ENCODE measurements at places on chromosomes 6 and 20.

DNA sequence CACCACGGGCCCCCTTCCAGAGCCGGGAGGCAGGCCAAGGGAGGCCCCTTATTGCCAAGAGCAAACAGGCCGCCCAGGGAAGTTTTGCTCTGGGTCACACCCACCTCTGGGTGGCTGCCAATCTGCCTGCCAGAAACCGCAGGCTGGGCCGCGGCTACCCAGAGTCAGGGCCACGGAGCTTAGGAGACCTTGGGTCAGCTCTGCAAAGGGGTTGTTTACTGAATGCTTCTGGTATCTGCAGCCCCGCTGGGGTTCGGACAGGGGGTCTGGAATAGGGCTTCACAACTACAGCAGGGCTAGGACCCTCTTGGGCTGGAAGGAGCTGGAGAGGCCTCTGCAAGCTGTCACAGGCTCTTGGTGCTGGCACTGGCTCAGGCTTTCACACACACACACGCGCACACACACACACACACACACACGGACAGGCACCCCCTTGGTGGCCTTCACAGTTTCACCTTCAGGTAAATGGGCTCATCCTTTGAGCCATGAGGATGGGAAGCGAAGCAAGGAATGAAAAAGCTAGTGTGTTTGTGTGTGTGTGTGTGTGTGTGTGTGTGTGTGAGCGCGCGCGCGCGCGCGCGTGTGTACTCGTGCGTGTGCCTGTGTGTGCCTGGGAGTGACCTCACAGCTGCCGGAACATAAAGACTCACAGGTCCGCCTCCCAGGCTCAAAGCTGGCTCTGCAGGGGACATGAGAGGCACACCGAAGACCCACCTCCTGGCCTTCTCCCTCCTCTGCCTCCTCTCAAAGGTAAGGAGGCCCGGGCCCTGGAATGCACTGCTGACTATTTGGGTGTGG lies at the start of gene CCN5:
Gene CCN5, plus strand, starts transcription at position 669 of the 798 bp plus-strand sequence. Its CDS starts 22 bp downstream, at position 691.
- DNase-seq: no peak

DNA sequence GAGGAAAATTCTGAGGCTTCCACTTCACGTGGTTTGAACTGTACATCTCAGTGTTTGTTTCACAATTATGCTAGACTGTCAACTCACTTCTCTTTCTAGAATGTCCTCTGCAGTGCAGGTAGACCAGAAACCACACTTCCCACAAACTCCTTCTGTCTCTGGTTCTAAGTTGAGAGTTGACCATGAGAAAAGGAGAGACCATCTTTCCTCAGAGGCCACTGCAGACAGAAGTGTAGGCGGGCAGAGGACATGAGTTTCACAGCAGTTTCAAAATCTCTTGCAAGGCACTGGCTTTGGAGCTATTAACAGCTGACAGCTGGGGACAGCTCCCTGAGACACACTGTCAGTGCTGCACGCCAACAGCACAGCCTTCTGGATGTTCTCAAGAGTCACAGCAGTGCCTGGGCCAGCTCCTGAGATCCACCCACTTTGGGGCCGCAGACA lies 55.4 kb upstream of the MOXD1 start:
- DNase-seq: no peak

GRCh38 chr6:166907373-166907841 lies 48.9 kb downstream of the RNASET2 start:
- DNase-seq: no peak

DNA sequence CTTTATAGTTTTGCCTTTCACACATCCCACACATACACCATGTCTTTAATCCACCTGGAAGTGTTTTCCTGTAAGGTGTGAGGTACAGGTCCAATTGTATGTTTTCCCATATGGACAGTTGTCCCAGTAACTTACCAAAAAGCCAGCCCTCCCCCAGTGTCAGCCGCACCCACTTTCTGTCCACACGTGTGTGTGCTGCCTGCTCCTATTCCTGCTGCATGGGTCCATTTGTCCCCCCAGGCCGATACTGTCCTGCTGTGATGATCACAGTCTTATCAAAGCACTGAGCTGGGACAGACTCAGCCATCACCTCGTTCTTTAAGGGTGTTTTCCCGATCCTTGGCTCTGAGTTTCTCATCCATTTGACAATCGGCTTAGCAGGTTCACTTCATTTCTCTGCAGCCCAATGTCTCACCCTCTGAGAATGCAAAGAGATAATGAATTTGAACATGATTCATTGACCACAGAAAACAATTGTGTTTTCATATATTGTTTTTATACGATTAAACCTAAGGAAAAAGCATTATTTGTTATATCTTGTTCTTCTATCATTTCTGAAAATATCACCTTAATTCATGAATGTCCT lies 9.6 kb downstream of the VSX1 start:
- DNase-seq: no peak

DNA sequence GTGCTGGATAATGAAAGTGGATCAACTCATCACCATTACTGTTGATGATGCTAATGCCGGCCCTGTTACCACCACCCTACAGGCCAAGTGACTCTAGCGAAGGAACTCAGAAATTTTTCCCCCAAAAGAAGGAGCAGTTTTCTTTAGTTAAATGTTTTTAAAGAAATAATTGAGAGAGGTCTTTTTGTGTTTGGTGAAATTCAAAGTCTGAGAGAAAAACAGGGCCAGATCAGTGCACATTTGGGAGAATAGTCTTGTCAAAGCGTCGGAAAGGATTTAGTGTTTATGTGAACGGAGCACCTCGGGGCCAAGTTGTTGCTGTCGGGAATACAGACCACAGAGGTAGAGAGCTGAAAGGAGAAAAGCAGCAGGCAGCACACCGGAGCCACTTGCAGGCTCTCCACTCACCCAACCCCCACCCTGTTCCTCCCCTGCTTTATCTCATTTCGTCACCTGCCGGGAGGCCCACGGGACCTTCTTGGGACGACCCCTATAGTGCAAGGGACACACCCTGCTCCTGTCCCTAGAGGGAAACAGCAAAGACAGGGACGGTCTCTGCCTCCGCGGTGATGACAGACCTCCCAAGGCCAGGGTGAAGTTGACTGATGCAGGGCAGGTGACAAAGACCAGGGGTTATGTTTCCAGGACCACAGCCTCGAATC lies 6.8 kb downstream of the TFAP2B start:
- DNase-seq: no peak

DNA sequence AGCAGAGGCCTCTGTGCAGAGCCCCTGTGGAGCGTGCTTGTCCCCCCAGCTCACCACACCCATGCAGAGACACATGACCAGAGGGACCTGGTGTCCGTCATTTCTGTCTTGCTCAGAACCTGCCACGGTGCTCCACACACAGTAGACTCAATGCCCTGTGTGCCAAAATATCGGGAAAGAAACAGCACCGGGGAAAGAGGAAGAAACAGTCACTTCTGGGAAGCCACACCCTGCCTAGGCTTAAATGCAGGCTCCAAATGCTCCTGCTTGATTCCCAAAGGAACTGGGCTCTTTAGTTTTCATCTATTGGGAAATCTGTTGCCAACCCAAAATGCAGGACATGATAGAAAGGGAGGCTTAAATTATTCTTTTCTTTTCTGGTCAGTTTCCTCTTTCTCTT lies 503.9 kb downstream of the CD83 start:
- DNase-seq: no peak

DNA sequence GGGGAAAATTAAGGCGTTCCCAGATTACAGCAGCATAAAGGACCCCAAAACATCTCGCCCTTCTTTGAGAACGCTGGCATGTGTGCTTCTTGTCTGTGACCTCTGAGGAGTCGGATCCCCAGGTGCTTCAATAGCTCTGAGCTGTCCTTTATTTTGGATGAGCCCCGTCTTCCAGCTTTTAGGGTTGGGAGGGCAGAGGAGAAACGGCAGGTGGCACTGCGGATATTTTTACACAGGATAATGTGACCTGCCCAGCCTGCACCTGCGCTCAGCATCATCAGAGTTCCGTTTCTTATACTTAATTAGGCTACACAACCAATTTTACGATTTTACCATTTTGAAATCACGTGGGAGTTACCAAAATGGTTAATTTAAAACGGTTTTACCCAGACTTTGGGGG lies 147.7 kb upstream of the RPS6KA2 start:
- no peak for DNase-seq

DNA sequence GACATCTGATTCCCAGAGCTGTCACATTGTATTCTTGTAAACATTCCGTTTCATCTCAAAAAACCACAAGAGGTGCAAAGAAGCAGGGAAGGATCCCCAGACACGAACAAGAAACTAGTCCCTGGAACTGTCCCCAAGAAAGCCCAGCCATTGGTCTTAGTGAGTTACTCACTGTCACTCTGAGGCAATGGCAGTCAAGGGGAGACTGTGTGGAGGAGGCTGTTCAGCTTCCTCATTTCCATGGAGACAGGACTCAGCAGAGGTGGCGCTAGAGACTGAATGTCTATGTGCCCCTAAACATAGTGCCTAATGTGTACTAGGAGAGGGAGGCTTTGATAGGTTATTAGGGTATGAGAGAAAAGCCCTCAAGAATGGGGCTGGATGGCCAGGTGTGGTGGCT lies 11.1 kb downstream of the ULBP1 start:
- no peak for DNase-seq

GRCh38 chr6:107604549-107604948 lies 114.6 kb downstream of the SOBP start:
- no peak for DNase-seq

- DNase-seq: no peak
These were observed 6.6 kb upstream of the NT5DC1 start for GRCh38 chr6:116094041-116094440.

DNA sequence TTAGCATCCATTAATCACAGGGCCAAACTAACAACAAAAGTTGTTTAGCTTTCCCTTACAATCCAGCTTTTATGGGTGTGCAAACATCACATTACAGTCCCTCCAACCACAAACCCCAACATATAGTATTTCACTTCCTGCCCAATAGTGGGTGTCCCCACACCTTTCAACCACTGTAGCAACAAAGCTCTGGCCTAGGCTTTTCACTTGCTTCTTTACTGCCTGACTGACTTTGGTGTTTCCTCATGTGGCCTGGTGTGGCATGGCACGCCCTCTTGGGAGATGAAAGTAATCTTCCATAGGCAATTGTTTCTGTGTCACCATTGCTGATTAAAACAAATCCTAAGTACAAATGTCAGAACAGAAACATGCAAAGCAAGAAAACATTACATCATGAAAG lies 46.3 kb downstream of the MCM8 start:
- no peak for DNase-seq

GRCh38 chr6:2900221-2900807 lies 2.8 kb downstream of the SERPINB9 start:
- no peak for DNase-seq

- no peak for DNase-seq
These were observed 423.6 kb downstream of the HAO1 start for GRCh38 chr20:7516621-7517111.

DNA sequence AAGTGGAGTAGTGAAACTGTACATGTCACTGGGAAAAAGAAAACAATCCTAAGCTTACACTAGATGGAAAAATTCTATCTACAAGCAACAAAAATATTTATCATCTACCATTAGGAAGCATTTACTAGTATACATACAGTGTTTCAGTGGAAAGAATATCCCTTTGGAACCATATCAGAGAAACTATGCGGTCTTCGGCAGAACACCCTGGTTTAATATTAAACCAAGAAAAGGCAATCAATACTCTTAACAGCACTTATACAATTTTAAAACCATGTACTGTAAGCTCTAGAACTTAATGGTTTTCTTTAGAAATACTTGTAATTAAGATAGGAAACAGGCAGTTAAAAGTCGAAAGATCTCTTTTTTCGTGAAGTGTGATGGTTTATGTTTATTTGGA lies 32.3 kb downstream of the GCLC start:
- DNase-seq: no peak

DNA sequence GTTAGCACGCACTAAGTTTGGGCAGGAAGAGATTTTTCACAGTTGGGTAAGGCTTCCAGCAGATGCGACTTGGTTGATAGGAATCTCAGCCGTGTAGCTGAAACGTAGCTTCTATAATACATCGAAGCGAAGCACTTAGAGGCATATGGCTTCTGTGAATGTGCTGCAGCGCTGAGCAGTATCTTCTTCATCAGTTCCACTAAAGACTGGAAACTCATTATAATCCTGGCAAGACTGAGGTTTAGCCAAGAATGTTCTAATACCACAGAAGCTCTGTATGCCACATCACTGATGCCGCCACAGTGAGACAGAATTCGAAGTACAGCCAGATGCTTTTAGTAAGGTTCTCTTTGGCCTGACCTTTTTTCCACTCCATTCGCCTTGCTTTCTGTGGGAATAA lies 680.2 kb upstream of the AGPAT4 start:
- no peak for DNase-seq

DNA sequence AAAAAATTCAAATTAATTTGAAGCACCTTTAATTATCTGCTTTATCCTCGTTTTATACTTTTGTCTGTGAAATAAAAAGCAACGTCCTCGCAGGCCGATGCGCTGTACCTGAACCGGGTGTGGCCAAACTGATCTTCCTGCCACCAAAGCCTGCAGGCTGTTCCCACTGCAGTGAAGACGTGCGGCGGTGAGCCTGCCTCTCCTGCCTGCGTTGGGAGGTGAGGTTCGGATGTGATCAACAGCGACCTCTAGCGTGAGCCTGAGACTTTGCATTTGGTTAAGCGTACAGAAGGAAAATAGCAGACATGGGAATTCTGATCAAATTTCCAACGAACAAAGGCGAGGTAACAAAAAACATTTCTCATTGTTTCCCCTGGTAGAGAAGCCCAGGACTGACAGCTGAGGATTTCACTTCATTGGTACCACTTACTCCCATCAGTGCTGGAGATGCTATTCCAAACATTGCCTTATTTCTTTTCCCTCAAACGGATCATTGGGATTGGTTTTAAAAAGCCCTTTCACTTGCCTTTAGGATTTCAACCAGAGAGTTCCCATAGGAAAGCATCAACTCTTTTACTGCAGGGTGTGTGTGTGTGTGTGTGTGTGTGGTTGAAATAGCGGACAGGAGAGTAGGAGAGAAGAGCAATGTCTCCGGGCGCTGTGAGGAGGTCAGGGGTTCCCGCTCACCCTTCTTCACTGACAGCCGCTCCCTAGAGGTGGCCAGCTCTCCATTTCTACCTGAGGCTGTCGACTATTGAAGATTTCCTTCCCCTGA lies 56.6 kb upstream of the CCN6 start:
- peak; percentile 88 for DNase-seq

- no peak for DNase-seq
These were observed 25.9 kb downstream of the ELOVL2 start for GRCh38 chr6:11018225-11018624.

- no peak for DNase-seq
These were observed 7.2 kb upstream of the NNAT start for GRCh38 chr20:37513779-37514359.

GRCh38 chr6:2713473-2714110 lies 37.1 kb downstream of the MYLK4 start:
- DNase-seq: no peak

DNA sequence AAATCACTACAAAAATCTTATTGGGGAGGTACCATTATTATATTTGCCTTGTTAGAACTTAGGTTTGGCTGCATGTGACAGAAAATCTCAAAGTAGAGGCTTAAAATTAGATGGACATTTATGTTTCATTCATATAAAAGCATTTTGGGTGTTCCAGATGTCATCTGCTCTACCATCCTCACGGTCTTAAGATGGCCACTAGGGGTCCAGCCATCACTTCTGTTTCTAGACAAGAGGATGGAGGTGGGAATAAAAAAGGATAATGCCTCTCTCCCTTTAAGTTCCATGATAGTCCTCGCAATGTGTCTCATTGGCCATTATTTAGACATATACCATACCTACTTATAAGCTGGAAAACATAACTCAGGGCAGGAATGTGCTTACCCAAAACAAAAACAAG lies 929.5 kb downstream of the KIF16B start:
- no peak for DNase-seq

- DNase-seq: no peak
These were observed 4.3 kb downstream of the DLGAP4 start for GRCh38 chr20:36310215-36310981.

GRCh38 chr20:57707320-57707719 lies 2.5 kb downstream of the PMEPA1 start:
- DNase-seq: no peak
